ENCODE measurements at places on chromosomes 3 and 15.

DNA sequence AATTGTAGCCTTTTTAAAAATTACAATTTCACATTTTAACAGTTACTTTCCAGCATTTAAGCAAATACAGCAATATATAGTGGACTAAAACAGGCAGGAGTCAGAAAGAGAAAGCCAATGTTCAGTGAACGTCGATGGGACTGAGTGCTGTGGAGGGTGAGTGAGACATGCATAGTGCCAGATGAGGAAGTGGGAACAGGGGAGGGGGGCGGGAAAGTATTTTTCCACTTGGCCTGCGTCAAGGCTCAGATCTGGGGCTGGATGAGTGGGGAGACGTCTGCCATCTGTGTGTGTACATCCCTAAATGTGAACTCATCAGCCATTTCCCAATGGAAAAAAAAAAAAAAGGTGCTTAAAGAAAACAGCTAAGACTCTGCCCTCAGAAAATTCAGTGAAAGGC is 19.2 kb upstream of the RAD18 start:
- no peak for DNase-seq

DNA sequence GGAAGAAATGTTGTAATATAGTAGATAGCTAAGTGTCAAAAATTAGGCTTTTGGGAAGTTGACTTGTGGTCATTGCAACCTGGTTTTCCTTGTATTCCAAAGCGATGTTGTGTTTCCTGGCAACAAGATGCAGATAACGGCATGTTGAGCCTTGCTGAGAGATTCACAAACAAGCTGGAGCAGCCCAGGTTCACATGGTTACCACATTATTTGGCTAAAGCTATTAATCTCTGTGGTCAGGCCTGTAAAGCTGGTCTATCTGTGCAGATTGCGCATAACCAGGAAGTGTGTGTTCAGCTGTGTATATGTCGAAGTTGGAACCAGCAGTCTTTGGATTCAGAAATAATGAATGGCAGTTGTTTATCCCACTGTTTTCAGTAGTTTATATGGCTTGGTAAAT is 6.6 kb downstream of the TIPARP start:
- peak; percentile 25 for DNase-seq

- no peak for DNase-seq
Observed at GRCh38 chr15:100385300-100386050, 43.7 kb upstream of the ADAMTS17 start.

DNA sequence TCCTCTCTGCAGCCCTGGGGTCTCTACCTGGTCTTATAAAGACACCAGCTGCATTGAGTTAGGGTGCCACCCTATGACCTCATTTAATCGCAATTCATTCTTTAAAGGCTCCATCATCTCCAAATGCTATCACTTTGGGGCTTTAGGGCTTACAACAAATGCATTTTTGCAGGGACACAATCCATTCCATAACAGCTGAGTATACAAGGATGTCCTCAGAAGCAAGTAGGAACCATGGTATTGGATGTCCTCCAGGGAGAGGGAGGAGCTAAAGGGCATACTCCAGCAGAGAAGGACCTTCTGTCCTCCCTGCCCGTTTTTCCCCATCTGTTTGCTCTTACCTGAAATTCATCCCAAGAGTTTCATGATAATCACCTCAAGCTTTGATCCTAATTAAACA is 30.3 kb downstream of the UMPS start:
- DNase-seq: no peak

DNA sequence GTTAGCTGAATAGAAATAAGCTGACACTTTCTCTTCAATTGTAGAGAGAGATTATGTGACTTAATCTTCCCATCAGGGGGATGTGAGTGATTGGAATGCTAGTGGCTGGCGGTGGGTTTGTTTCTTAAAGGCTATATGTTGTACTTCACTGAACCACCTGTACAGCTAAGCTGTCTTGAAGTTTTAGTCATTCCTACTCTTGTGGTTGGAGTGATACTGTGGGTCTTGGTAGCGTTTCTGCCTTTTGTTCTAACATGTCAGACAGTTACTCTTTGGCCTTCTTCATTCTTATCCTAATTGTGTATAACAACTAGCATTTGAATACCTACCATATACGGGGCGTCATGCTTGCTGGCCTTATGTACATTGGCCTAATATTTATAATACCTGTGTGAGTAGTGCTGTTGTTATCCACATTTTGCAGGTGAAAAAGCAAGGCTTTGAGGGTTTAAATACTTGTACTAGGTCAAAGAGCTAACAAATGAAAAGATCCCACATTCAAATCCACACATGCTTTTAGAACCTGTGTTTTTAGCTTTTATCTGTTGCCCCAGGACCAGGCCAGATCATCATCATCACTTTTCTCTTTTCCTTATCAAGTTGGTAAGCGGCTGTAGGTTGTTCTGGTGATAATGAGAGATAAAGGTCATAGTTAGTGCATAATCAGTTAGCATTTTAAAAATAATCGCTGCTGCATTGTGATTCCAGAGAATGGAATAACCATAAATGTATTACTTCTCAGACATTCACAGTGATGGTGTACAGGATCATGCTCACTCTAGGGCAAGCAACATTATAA is 50.2 kb downstream of the AKAP13 start:
- DNase-seq: peak; percentile 34

DNA sequence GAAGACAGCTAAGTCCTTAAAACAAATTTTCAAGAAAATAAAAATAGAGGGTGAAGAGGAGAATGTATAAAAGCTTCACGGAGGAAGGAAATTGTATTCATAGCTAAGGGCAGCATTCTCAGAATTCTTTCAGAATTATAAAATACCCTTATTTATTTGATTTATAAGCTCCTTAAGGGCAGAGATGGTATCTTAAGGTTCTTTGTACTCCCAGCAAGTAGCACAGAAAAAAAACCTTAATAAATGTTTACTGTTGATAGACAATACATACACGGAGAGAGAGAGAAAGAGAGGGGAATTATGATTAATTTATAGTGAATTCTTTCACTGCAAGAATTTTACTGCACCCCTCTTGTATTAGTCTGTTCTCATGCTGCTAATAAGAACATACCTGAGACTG is 375.6 kb upstream of the CCDC54 start:
- DNase-seq: no peak

DNA sequence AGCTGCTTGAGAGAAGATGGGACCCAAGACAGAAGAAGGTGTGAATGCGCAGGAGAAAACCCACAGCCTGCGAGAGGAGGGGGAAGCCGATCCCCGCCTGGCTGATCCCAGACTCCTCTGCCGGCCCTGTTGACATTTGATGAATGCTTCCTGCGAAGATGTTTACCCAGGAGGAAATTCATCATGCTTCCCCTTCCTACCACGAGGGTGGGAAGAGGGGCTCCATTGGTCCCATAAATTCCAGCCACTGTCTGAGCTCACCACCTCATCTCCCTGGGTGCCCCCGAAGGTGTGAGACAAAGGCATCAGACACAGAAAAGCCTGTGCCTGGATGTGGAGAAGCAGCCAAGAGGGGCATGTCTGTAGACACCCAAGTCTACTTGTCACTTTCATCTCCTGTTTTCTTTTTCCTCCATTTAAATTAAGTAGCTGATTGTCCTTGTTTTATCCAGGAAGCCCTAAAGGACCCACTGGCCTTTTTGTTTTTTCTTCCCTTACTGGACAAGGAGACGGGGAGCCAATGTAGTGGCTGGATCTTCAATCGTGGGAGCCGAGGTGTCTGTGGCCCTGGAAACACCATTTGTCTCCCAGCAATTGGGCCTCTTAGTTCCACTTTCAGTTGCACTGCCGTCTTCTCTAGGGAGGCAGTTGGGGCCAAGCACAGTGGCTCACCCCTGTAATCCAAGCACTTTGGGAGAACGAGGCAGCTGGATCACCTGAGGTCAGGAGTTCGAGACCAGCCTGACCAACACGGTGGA is 95.3 kb upstream of the HES1 start:
- no peak for DNase-seq

GRCh38 chr3:126552688-126553283 is 5.9 kb downstream of the C3orf22 start:
- no peak for DNase-seq

- no peak for DNase-seq
Observed at GRCh38 chr3:178320456-178321351, 215.5 kb upstream of the KCNMB2 start.

GRCh38 chr3:45008117-45008516 is 18.0 kb upstream of the CLEC3B start:
- DNase-seq: no peak

- DNase-seq: no peak
Observed at GRCh38 chr3:69052472-69052898, 352 bp upstream of the TMF1 start.

GRCh38 chr15:76978522-76979330 is 16.2 kb upstream of the PSTPIP1 start:
- DNase-seq: no peak

DNA sequence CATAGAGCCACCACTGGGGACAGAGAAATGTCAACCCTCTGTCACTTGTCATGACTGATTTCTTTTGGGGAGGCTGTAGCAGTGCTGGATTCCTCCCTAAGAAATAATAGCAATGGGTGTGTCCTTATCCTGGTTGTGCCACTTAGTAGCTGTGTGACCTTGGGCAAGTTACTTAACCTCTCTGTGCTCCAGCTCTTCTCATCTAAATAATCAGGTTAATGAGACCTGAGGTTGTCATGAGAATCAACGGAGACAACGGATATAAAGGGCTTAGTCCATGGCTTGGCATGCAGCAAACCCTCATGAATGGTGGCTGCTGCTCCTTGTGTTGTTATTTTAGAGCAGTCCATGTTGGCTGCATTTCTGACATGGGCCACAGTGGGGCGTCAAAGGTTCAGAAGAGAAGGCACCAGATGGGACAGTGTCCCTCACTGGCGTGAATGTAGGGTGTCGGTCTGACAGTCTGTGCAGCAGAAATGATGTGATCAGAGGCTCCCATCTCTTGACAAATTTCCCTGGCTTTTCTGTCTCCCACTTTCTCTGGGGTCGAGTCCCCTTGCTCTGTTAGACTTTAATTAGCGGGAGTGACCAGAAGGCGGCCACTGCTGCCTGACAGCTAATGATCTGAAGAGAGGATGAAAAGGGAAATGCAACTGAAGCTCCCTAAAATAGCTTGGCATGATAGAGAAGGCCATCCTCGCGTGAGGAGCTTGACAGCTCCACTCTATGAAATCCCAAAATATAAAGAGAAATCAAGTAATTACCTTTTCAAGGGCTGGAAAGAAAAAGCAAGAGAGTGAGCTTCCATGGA is 209.4 kb downstream of the CADPS start:
- peak; percentile 91 for DNase-seq

DNA sequence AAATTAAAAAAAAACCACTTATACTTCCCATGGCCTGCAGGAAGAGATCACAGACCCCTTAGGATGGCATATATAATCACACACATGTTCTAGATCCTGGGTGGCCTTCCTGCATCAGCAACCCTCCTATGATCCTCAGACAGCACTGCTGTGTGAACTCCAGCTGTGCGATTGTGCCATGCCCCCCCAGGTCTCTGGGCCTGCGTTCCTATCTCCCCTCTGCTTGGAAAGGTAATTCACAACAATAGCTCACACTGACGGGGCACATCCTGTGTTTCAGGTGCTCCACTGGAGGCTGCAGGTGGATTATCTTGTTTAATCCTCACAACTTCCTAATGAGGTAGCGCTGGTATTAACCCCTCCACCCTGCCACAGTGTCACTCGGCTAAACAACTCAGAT is 71.2 kb upstream of the GLCE start:
- DNase-seq: no peak

- no peak for DNase-seq
Observed at GRCh38 chr3:46874430-46874829, 3.1 kb upstream of the PTH1R start.

GRCh38 chr15:31392761-31393401 is 66.2 kb downstream of the KLF13 start:
- DNase-seq: peak; percentile 56

DNA sequence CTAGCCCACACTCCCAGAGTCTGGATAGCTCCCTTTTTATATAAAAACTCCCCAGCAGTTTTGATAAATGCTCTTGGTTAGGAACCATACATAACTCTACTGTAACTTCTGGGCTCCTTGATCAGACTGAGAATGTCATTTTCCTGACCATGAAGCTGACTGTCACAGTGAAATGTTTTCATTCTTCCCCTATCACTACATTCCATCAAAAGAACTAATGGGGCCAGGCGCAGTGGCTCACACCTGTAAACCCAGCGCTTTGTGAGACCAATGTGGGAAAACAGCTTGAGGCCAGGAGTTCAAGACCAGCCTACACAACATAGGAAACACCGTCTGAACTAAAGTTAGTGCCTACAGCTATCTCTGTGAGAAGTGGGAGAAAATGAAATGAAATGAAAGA is 72.8 kb upstream of the MYO5C start:
- DNase-seq: no peak

GRCh38 chr3:15926871-15927270 is 129.1 kb upstream of the ANKRD28 start:
- no peak for DNase-seq
